SK-N-SH (cell line): ENCODE measurements at places on chromosomes 7 and 10. TPM values are rescaled to one million over a fixed set of nuclear protein-coding genes. Genes with fewer than 3 reads are reported as not detected.

The STEAP2 gene
- polyA plus RNA-seq: 6.6 and 9.5 TPM in 2 replicates

The PLEKHS1 gene
- polyA plus RNA-seq: not detected in 2 replicates

The EMX2 gene
- polyA plus RNA-seq: not detected in 2 replicates

The ZNF736 gene
- polyA plus RNA-seq: 4.0 and 7.3 TPM in 2 replicates

The AGAP3 gene
- polyA plus RNA-seq: 108 and 126 TPM in 2 replicates

The PSD gene
- polyA plus RNA-seq: 0.97 and 0.99 TPM in 2 replicates

DNA sequence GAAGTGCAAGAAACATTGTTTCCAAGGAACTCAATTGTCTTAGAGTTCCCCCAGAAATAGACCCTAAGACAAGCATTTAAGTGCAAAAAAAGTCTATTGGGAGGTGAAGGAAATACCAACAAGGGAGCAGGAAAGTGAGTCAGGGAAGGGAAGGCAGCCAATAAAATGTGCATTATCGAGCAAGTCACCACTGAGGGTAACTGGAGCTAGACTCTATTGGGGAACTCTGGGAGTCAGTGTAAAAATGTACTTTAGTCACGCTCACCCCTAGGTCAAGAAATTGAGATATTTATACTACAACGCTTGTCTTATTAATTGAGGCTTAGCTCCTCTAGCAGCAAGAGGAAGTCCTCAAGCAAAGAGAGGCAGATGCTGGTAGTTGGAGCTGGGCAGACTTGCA is 137.7 kb downstream of the RTKN2 start:
- peaks cover 12% of the 10 kb centered on the region; the same call in 1 of the 2 replicates for H3K4me1 ChIP-seq
- no peak overlapping the region for H3K27ac ChIP-seq
- no peaks in the 10 kb centered on the region for H3K36me3 ChIP-seq
- no peaks in the 10 kb centered on the region for H3K27me3 ChIP-seq

DNA sequence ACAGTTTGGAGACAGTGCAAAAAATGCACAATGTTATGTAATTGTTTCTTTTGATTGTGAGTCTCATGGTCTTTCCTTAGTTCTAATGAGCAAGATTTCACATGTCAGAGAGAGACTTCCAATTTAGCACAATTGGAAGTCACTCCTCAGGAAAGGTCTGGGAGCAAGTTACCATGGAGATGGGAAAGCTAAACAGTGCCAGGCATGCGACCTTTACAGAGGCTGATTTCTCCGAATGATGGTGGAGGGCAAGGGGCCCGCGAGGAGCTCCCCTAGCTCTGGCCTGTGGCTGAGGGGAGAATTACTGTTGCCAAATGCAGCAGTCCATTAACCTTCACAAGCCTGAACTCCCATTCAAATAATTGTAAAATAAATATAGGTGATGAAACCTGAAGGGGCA is 59.3 kb downstream of the CDCA7L start:
- DNase-seq: no peak
- no peaks in the 10 kb centered on the region for H3K36me3 ChIP-seq
- H3K4me1 ChIP-seq: no peaks in the 10 kb centered on the region
- H3K27me3 ChIP-seq: peaks cover 11% of the 10 kb centered on the region; the same call in 1 of the 2 replicates
- no peak overlapping the region for H3K27ac ChIP-seq

DNA sequence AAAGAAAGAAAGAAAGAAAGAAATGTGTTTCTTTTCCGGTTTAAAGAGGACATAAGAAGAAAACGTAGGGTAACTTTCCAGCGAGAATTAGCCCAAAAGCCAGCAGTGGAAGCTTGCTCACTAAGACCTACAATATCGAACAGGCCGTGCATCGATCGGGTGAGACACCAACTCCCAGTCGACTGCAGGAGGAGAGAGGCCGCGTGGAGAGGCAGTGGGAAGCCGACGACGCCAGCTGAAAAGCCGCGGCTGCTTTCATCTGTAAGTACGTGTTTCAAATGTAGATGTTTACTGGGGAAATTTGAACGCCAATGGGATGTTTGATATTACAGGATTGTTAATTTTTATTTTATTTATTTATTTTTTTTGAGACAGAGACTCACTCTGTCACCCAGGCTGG is 28.6 kb upstream of the GIMAP8 start:
- no peak overlapping the region for H3K27ac ChIP-seq
- no peak overlapping the region for H3K4me3 ChIP-seq
- no peak for DNase-seq
- H3K4me1 ChIP-seq: no peaks in the 10 kb centered on the region

GRCh38 chr10:48589266-48589665 is 15.6 kb downstream of the ARHGAP22 start:
- H3K27me3 ChIP-seq: no peaks in the 10 kb centered on the region
- H3K4me1 ChIP-seq: peaks cover 28% of the 10 kb centered on the region
- peaks cover 41% of the 10 kb centered on the region for H3K36me3 ChIP-seq
- no peak for DNase-seq
- H3K4me3 ChIP-seq: no peak overlapping the region

GRCh38 chr7:50303335-50304128 is 984 bp upstream of the IKZF1 start:
- peak overlapping the region; percentile 38; the same call in 1 of the 2 replicates for H3K4me3 ChIP-seq
- no peaks in the 10 kb centered on the region for H3K36me3 ChIP-seq
- H3K4me1 ChIP-seq: peaks cover 3% of the 10 kb centered on the region; the same call in 1 of the 2 replicates
- DNase-seq: peak; percentile 65
- peaks cover 24% of the 10 kb centered on the region for H3K27me3 ChIP-seq

- H3K36me3 ChIP-seq: no peaks in the 10 kb centered on the region
- H3K4me3 ChIP-seq: no peak overlapping the region
- no peak for DNase-seq
- H3K27ac ChIP-seq: no peak overlapping the region
- no peaks in the 10 kb centered on the region for H3K4me1 ChIP-seq
Observed at GRCh38 chr10:26044141-26044749, 110.2 kb downstream of the MYO3A start.

- H3K4me1 ChIP-seq: peaks cover 26% of the 10 kb centered on the region
- no peak overlapping the region; the same call in 1 of the 2 replicates for H3K4me3 ChIP-seq
- peak overlapping the region; percentile 98 for H3K27ac ChIP-seq
- no peaks in the 10 kb centered on the region for H3K27me3 ChIP-seq
- H3K36me3 ChIP-seq: peaks cover 7% of the 10 kb centered on the region; the same call in 1 of the 2 replicates
- DNase-seq: no peak
Observed at GRCh38 chr7:831596-832166, 595 bp upstream of the SUN1 start.

DNA sequence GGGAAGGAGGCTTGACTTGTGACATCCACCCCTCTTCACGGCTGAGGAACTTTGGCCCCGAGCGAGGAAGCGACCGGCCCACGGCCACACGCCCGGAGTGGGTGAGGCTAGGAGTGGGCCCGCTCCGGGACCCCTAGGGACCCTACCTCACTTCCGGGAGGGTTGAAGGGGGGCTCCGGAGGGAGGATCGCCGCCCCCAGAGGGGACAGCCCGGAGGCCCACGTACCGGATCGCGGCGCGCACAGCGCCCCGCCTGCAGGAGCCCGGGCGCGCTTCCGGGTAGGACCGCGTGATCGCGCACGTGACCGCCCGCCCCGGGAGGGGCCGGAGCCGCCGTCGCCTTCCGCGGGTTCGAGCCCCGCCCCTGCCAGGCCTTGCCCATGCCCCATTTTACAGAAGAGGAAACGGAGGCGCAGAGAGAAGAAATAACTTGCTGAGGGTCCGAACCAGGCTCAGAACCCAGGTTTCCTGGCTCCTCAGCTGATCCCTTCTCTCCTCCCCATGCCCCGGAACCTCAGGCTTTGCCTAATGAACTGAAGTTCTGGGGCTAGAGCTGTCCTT is at the start of gene HPS1:
Gene HPS1 (minus strand): TSS at position 275 of the 561 bp plus-strand sequence. CDS start 3,695 bp downstream, outside the sequence.
- peak within 1 kb of the TSS; percentile 75 for H3K4me3 ChIP-seq
- peaks cover 11% of the 10 kb centered on the region; the same call in 1 of the 2 replicates for H3K4me1 ChIP-seq
- no peaks in the 10 kb centered on the region; the same call in 1 of the 2 replicates for H3K27me3 ChIP-seq
- H3K27ac ChIP-seq: peak within 1 kb of the TSS; percentile 58; the same call in 1 of the 2 replicates

DNA sequence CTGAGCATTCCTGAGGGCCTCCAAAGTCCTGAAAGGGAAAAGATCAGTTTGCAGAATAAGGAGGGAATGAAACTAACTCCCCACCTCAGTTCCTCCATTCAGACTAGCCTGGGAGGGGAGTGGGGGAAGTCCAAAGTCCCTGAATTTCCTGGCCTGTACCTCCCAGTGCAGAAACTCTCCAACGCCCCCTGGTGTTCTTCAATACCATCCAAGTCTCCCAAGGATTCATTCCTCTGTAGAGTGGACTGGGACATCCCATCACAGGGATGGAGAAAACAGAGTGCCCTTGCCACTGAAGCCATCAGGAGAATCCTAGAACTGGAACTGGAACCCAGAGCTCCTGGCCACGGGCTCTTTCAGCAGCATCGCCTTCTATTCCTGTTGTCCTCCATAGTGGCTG is 1.6 kb upstream of the COL13A1 start:
- H3K36me3 ChIP-seq: no peaks in the 10 kb centered on the region
- H3K27ac ChIP-seq: no peak overlapping the region
- H3K4me3 ChIP-seq: no peak overlapping the region
- 0 out of 2 replicates have a peak, but pooled peaks cover 10% of the 10 kb centered on the region for H3K27me3 ChIP-seq

GRCh38 chr10:18545621-18546305 is 105.6 kb downstream of the NSUN6 start:
- peak; percentile 40 for DNase-seq
- H3K27ac ChIP-seq: no peak overlapping the region
- H3K4me3 ChIP-seq: no peak overlapping the region
- no peaks in the 10 kb centered on the region for H3K27me3 ChIP-seq
- H3K4me1 ChIP-seq: no peaks in the 10 kb centered on the region
- peaks cover 3% of the 10 kb centered on the region for H3K36me3 ChIP-seq
